Stimulated activated CD4-positive, alpha-beta T cell treated with anti-CD3 and anti-CD28 coated beads, Interleukin-4, amount 100 ng/mL, for 48 hours (primary cell): ENCODE measurements at places on chromosomes 2 and 18.

- DNase-seq = no peak
Measured at GRCh38 chr2:123864416-123864815, 160.7 kb upstream of the CNTNAP5 start.

GRCh38 chr2:53884883-53885282 is 25.1 kb upstream of the GPR75 start:
- no peak for DNase-seq

DNA sequence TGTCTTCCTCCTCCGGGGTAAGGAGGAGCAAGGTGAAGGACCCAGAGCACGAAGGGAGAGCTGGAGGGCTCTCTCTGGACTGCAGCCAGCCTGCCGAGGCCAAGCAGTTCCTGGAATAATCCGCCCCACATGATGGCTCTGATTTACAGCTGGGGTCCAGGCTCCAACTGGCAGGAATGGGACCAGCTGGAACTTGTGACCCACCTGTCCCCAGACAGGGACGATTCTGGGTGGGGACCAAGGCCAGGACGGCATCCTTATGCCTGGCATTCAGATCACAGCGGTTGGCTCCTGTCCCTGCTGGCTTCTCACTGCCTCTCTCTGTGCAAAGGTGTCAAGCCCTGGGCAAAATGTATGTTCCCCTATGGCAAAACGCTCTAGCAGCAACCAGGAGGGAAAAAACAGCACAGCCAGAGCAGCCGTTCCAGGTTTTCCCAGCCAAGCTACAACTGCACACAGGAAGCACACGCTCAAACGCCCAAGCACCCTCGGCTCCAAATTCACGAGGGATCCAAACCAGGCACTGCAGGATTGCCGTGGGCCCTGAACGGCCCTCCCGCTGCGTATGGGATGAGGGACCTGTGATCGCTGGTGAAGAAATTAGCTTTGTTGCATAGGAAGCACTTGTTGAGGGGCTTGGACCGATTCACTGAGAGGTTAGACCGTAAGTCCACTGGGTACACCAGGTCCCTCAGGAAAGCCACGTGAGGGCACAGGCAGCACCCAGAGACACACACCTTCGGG is 35.8 kb downstream of the FAM178B start:
- DNase-seq = no peak

GRCh38 chr2:36441816-36442215 is 86.2 kb downstream of the CRIM1 start:
- no peak for DNase-seq

DNA sequence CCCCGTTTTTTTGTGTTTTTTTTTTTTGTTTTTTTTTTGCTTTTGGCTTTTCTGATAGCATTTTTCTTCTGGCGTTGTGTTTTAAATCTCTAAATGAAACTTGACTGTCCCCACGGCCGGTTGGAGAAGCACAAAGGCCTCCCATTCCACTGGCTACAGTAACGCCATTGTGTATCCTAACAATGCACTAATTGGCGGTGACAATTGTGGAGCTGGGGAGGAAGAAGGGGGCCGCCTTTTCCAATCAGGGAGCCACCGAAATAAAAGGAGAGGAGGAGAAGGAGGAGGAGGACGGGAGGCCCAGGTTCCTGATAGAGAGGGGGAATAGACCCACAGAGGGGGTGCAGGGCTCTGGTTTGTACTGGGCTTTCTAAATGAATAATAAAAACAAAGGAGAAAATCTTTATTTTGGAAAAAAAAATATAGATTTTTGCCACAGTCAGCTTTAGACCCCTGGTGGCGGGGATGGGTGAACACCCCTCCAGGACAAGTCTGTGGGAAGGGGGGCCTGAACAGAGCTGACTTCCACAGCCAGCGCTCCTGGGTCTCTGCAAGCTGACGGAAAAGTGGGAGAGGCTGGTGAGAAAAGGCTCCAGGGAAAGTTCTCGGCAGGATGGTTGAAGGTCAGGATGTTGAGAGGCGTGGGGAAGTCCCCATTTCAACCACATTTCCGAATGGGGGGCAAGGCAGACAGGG is 43.7 kb upstream of the FZD5 start:
- DNase-seq = no peak

- no peak for DNase-seq
Measured at GRCh38 chr18:35422237-35422636, 45.1 kb upstream of the ZNF396 start.

DNA sequence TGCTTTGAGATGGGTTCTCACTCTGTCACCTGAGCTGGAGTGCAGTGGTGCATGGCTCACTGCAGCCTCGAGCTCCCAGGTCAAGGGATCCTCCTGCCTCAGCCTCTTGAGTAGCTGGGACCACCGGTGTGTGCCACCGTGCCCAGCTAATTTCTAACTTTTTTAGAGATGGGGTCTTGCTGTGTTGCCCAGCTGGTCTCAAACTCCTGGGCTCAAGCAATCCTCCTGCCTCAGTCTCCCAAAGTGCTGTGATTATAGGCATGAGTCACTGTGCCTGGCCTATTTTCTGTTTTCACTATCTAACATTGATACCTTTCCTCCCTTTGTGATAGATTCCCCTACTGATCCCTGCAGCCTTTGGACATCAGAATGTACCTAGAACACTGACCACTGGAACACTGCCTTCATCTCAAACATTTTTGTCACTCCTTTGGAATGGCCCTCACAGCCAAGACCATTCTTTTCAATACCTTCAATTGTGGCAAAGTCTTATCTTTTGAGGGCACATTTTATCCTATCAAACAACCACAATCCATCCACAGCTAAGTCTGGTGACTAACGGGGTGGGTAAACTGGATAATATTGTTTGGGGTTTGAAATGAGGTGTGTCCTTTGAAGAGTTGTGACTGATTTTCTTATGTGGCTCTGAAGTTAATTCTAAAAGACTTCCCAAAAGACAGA is 43.7 kb downstream of the EPAS1 start:
- no peak for DNase-seq

DNA sequence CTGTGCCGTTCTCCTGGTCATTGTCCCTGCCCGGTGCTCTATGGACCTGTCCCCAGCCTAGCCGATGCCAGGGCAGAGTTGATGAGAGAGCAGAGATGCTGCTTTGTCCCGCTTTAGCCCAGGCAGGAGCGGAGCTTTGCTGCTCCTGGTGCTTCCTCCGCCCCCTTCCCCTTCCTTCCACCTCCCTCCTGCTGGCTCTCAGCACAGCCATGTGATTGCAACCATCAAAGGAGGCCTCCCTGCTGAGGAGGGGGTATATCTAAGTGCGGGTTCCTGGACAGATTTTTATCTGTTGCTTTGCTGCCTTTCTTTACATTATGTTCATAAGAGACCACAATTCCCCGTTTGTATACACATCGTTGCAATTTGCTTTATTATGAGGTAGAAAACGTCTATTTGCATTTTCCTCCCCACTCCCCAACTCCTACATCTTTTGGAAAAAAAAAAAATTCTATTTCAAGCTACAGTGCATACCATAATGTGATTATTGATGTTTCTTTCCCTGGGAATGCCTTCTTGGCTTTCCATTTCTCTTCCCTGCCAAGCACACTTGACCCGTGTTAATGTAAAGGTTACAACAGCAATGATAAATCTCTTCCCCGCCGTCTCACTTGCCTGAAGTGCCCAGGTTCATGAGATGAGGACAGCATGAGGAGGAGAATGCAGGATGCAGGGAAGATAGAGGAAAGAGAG is 25.4 kb downstream of the ALPK2 start:
- no peak for DNase-seq

GRCh38 chr2:74922592-74923227 is 35.7 kb upstream of the POLE4 start:
- no peak for DNase-seq
